Stimulated activated CD8-positive, alpha-beta memory T cell treated with anti-CD3 and anti-CD28 coated beads, Interleukin-4, amount 100 ng/mL, for 24 hours (primary cell): ENCODE measurements at places on chromosomes 3 and 15.

- DNase-seq: no peak
Measured at GRCh38 chr3:46098319-46098761, 71.1 kb upstream of the XCR1 start.

DNA sequence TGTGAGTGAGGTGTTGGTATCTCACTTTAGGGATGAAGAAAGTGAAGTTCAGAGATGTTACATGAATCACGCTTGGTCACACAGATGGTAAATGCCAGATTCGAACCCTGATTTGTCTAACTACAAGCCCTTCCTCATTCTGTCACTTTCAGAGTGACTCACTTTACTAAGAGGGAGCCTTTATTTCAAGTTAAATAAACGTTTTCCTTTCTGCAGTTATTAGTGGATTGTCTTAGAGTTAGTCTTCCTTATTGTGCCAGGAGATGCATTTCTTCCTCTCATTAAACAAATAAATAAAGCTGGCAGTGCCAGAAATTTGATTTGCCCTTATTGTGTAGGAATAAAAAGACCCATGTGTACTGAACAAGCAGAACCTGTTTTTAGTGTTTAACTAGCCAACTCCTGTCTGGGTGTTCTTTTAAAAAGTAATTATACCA lies 162.5 kb downstream of the AKAP13 start:
- DNase-seq: no peak

DNA sequence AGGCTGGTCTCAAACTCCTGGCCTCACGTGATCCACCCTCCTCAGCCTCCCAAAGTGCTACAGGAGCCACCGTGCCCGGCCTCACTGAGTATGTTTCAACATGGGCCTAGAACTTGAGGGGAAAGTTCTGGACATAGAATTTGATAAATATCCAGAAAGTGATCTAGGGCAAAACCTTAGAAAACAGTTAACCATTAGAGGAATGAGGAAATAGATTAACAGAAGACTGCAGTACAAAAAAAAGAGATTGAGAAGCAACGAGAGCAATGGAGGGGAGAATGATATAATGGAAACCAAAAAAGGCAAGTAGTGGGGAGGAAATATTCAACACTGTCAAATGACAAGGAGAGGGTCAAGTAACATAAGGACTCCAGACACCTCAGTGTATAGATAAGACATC lies 191.5 kb downstream of the PLCH1 start:
- no peak for DNase-seq

DNA sequence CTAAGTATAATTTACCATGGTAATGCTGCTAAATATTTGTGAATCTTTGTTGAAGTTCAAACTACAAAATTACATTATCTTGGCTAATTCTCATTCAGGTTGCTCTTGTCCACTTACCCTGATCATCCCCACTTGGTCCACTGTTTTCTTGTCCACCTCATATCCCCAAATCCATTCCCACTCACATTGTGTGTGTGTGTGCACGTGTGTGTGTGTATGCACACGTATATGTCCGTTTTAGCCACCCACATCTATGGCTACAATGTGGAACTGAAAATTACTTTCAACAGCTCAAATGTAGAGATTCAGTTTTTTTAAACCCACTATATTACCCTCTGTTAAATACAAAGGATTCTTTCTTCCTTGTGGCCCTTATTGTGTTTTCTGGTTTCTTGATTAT lies 15.2 kb upstream of the MEIS2 start:
- no peak for DNase-seq

- no peak for DNase-seq
Measured at GRCh38 chr15:60840703-60841411, 361.9 kb upstream of the ICE2 start.

GRCh38 chr3:64008487-64009351 lies 14.6 kb downstream of the PSMD6 start:
- no peak for DNase-seq

GRCh38 chr15:77851691-77852090 lies 219.0 kb upstream of the LINGO1 start:
- DNase-seq: no peak

DNA sequence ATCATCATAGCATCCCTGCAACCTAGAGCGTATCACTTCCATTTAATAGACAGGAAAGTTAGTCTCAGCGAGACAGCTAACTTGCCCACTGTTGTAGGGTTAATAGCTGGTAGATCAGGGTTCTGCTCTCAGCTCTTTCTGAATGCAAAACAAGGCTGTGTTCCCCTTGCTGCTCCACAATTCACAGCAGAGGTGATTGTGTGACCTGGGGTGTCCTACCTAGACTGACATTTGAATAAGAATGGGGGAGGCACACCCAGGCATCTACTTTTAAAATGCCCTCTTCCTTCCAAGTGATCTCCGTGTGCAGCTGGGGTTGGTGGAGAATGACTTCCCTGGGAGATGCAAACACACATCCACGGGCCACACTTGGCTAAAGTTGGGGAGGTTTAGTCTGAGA lies 43.0 kb upstream of the CACNA2D3 start:
- DNase-seq: no peak

DNA sequence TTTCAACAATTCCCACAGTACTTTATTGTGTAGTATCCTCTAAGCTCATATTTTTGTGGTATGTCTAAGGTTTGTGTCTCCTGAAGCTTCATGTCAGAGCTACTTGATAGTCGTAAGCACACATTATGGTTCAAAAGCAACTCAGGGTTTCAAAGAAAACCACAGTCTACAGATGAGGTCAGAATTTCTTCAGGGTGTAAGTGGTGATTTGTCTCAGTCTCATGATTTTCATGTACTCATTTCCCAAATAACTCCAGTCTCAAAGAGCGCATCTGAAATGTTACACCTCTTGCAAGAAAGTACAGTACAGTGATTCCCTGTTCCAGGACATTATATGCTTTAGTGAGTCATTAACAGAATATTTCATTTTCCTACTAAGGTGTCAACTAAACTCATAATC lies 47.5 kb upstream of the SSR3 start:
- DNase-seq: no peak

- DNase-seq: no peak
Measured at GRCh38 chr15:90596943-90597342, 67.2 kb downstream of the CRTC3 start.

DNA sequence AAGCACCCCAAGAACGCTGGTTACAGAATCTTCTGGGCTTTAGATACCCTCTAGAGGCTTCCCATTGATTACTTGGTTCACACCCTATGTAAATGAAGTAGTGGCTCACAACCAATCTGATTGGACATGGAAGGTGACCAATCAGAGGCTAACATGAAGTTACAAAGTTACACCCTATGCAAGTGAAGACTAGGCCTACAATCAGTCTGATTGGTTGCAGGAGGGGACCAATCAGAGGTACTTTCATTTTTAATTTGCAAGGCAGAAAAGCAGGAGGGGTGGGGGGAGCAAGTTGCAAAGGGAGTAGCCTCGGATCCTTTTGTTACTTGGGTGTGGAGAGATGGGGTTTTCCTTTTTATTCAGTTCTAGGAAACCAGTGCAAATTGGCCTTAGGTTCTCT lies 11.1 kb upstream of the RTP2 start:
- DNase-seq: no peak

DNA sequence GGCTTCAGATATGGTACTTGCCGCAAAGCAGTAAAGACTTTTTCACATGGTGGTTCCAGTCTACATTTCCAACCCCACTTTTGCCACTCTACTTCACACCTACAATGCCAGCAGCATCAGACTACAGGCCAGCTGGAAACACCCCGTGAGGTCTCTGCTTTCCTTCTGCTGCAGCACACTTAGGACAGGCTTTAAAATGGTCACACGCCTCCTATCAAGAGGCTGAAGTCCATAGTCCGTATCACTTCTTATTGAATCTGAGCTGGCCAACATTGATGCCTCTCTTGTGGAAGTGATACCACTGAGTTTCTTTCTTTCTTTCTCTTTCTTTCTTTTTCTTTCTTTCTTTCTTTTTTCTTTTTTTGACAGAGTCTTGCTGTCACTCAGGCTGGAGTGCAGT lies 59.8 kb downstream of the ZNF860 start:
- no peak for DNase-seq

GRCh38 chr3:66101901-66102300 lies 63.2 kb upstream of the MAGI1 start:
- DNase-seq: no peak

DNA sequence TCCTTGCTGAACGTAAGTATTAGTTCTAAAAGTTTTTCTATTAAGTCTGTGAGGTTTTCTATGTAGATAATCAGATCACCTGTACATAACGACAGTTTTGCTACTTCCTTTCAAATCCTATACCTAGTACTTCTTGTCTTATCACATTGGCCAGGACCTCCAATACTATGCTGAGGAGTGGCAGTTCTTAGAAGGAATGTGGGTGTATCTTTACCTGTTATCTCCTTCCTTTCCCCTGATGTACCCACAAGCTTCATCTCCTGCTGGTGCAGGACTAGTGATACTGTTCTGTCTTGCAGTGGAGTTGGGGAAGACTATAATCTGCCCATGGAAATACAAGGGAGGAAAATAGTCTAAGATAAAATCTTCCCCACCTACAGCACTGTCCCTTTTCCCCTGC lies 16.8 kb upstream of the CA12 start:
- no peak for DNase-seq

- DNase-seq: no peak
Measured at GRCh38 chr3:49519916-49520385, 34.3 kb upstream of the BSN start.

- DNase-seq: no peak
Measured at GRCh38 chr15:57335293-57335715, 41.0 kb upstream of the CGNL1 start.

- no peak for DNase-seq
Measured at GRCh38 chr15:51218299-51218938, 120.0 kb downstream of the CYP19A1 start.

GRCh38 chr3:112676659-112677234 lies 35.8 kb upstream of the CCDC80 start:
- DNase-seq: peak; percentile 75

GRCh38 chr3:98705212-98705611 lies 57.9 kb upstream of the ST3GAL6 start:
- DNase-seq: no peak

DNA sequence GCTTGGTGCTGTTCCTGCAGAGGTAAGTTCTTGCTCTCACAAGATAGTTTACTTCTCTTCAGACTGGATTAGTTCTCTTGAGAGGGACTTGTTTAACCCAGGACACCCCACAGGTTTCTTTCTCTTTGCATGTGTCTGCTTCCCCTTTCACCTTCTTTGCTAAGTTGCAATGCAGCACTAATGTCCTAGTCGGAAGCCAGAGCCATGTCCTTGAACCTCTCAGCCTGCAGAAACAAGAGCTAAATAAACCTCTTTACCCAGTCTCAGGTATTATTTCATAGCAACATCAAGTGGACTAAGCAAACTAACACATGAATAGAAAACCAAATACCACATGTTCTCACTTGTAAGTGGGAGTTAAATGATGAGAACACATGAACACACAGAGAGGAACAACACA lies 915.2 kb downstream of the NSUN3 start:
- no peak for DNase-seq

DNA sequence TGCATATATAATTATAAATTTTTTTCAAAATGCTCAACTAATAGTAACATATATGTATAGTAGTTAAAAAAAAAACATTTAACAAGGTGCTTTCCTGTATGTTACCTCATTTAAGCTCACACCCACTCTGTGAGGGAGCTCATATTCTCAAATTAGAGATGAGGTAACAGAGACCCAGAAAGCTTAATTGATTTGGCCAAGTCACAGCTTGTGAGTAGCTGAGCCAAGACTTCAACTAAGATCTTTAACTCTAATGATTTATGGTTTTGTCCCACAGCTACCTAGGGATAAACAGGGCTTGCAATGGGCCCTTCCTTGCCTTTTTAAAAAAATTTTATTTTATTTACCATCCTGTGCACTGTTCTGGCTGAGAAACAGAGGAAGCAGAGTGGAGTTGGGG lies 230.0 kb upstream of the GOLIM4 start:
- DNase-seq: no peak

DNA sequence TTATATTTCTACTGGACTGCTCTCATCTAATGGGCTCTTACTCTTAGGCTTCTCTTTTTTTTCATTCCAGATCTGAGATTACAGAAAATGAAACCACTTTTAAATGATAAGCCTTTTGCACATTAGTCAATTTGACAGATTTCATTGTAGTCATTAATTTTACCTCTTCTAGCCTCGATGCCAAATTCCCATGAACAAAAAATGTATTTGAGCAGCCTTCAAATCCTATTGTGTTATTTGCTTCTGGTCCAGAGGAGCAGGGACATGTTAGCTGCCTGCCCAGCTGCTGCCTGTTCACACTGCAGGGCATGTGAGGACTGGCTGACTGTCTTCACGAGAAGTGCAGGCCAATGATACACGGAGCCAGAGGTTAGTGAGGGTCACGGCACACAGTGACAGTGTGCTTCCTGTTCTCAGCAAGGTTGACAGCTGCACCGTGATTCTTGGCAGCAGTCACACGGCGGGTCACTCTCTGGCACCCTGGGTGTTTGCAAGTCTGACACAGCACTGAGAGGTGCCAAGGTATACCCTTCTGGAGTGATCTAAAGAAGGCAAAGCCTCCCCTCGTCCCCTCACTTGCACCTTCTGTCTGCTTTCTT lies 40.8 kb downstream of the KAT2B start:
- DNase-seq: no peak

GRCh38 chr3:120568598-120568997 lies 27.5 kb upstream of the NDUFB4 start:
- DNase-seq: no peak

- no peak for DNase-seq
Measured at GRCh38 chr3:78736863-78737262, 1030.9 kb downstream of the ROBO1 start.

DNA sequence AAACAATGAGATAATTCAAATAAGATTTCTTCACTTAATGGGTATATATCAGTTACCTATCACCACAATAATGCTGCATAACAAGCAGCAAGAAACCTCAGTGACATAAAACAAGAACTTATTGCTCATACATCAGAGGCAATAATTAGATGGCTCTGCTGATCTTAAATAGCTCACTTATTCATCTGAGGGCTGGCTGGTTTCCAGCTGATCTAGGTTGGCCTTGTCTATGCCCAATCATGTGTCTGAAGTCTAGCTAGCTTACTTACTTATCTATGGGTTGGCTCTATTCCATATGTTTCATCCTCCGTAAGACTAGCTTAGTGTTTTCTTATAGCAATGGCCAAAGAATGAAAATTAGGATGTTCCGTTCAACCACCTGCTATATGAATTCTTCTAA lies 109.4 kb upstream of the AGTR1 start:
- DNase-seq: no peak

- no peak for DNase-seq
Measured at GRCh38 chr3:109685084-109686079, 348.0 kb upstream of the DPPA4 start.

DNA sequence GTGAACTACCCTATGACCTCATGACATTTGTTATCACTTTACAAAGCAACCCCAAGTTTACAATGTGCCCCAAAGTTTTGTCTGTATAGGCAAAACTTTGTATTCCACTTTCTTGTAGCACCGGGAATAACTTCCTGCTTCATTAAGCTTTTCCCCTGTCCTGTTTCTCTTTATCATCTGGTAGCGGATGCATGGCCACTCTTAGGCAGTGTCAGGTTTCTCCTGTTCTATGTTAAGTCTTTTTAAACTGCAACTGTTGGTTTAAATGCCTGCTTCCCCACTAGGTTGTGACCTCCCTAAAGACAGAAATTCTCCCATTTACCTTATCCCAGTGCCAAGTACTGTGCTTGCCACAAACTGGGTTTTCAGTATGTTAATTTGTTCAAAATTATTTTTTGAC lies 433.6 kb upstream of the DPH6 start:
- no peak for DNase-seq

GRCh38 chr3:27900316-27900715 lies 178.2 kb upstream of the EOMES start:
- peak; percentile 19 for DNase-seq

- DNase-seq: no peak
Measured at GRCh38 chr3:77039606-77040171, at the start of gene ROBO2. ROBO2 (plus strand) TSS chr3:77040099; CDS start chr3:77040786, 687 bp downstream.

GRCh38 chr3:28326458-28326926 lies 22.0 kb upstream of the ZCWPW2 start:
- DNase-seq: no peak
